A549 treated with Mapracorat at 1 μM for 4 hours (cell line): ENCODE measurements at places on chromosomes 5 and 9. TPM values are rescaled to one million over a fixed set of nuclear protein-coding genes. Genes with fewer than 3 reads are reported as not detected.

ASS1 gene
- 18.0 to 21.5 TPM (median 20.0 TPM) in 5 replicates for total RNA-seq

SCGB3A2 gene
- not detected in 5 replicates for total RNA-seq

GDA gene
- 0.48 to 1.4 TPM (median 1.0 TPM) in 5 replicates for total RNA-seq

UBLCP1 gene
- total RNA-seq = 33.6 to 39.4 TPM (median 34.4 TPM) in 5 replicates

PROB1 gene
- total RNA-seq = 0.15 to 0.29 TPM (median 0.22 TPM) in 5 replicates

INSL4 gene
- total RNA-seq = 13.9 to 20.2 TPM (median 15.8 TPM) in 5 replicates

TRIP13 gene
- total RNA-seq = 61.6 to 77.8 TPM (median 71.3 TPM) in 5 replicates

CDX1 gene
- not detected in 5 replicates for total RNA-seq

ITK gene
- 0.05 TPM in 3 of 5 replicates, not detected in the others for total RNA-seq

CDC25C gene
- total RNA-seq = 8.2 to 11.9 TPM (median 10.5 TPM) in 5 replicates

FOCAD gene
- 14.4 to 17.3 TPM (median 16.2 TPM) in 5 replicates for total RNA-seq

PCDHGB3 gene
- total RNA-seq = 0.10 to 0.31 TPM (median 0.21 TPM) in 5 replicates

PCDHA2 gene
- 0.10 TPM in 1 of 5 replicates, not detected in the others for total RNA-seq

MARVELD2 gene
- total RNA-seq = 2.2 to 3.0 TPM (median 2.5 TPM) in 5 replicates

SPATA9 gene
- total RNA-seq = 0.28 to 0.38 TPM in 2 of 5 replicates, not detected in the others

IFNA13 gene
- total RNA-seq = not detected in 5 replicates

CACFD1 gene
- 3.4 to 4.9 TPM (median 4.8 TPM) in 5 replicates for total RNA-seq

ATOSB gene
- total RNA-seq = 8.1 to 12.5 TPM (median 11.1 TPM) in 5 replicates

TAF11L5 gene
- total RNA-seq = not detected in 5 replicates

LSM11 gene
- total RNA-seq = 2.4 to 3.2 TPM (median 2.9 TPM) in 5 replicates
